ENCODE measurements at places on chromosomes 12 and 14. TPM values are rescaled to one million over a fixed set of nuclear protein-coding genes. Genes with fewer than 3 reads are reported as not detected.

DNA sequence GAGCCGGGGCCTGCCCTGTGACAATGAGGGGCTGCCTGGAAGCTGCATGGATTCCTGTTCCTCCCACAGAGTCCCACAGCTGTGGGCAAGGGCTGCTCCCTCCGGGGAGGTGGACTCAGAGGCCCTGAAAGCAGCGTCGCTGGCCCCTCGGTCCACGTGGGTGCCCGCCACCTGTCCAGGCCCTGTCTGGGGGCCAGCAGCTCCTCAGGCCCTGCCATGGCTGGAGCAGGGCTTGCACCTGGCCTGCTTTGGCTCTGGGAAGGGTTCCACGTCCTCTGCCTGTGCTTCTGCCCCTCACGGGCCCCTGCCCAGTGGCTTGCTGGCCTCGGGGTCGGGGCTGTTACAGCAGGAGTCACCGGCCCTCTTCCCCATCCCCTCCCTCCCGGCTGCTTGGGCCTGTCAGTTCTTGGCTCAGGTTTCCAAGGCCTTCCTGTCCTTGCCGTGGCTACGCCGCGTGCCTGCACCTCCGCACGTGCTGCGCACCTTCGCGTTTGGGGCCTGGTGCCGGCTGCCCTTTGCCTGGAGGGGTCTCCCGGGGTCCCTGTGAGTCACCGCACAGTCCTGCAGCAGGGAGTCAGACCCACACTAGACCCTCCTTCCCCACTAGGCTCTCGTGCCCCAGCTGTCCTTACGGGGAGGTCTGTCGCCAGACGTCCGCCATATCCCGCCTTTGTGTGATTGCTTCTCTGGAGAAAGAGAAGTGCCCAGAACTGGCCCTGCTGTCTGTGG lies 5.8 kb downstream of the FBRSL1 start:
- no peak for DNase-seq
- peaks cover 84% of the 10 kb centered on the region for H3K4me1 ChIP-seq
- H3K36me3 ChIP-seq: peaks cover 5% of the 10 kb centered on the region
- H3K27ac ChIP-seq: no peak overlapping the region

The B3GNT4 gene
- total RNA-seq: 0.25 TPM

DNA sequence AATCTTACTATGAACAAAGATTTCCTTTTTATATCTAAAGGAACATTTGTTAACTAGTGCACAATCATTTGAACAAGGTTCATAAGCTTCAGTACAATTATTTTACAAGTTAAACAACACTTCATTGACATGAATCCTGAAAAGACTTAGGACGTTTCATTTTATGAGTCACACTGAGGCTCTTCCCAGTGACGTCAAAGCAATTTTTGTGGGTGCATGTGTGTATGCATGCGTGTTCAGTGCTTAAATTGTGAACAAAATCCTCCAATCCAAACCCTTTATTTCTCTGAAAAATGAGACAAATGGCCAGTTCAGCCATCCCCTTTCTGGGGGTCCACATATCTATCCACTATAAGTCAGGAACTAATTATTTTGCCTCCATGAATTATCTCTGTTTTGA lies 2.9 kb downstream of the LMNTD1 start:
- no peaks in the 10 kb centered on the region for H3K27me3 ChIP-seq
- no peaks in the 10 kb centered on the region for H3K36me3 ChIP-seq
- no peak for DNase-seq
- H3K4me3 ChIP-seq: no peak overlapping the region

- DNase-seq: no peak
- H3K27ac ChIP-seq: no peak overlapping the region
- no peaks in the 10 kb centered on the region for H3K4me1 ChIP-seq
- H3K27me3 ChIP-seq: no peaks in the 10 kb centered on the region
- no peaks in the 10 kb centered on the region for H3K36me3 ChIP-seq
- H3K4me3 ChIP-seq: no peak overlapping the region
Observed at GRCh38 chr12:46818642-46819041, 7.2 kb downstream of the SLC38A4 start.

GRCh38 chr12:71556448-71556847 lies 107.2 kb downstream of the ZFC3H1 start:
- no peak overlapping the region for H3K27ac ChIP-seq
- DNase-seq: no peak
- H3K27me3 ChIP-seq: no peaks in the 10 kb centered on the region
- H3K4me1 ChIP-seq: no peaks in the 10 kb centered on the region
- H3K36me3 ChIP-seq: no peaks in the 10 kb centered on the region

- no peaks in the 10 kb centered on the region for H3K36me3 ChIP-seq
- no peak overlapping the region for H3K27ac ChIP-seq
- H3K27me3 ChIP-seq: no peaks in the 10 kb centered on the region
- H3K4me3 ChIP-seq: no peak overlapping the region
- no peak for DNase-seq
Observed at GRCh38 chr14:47208434-47208833, 467.0 kb downstream of the MDGA2 start.

DNA sequence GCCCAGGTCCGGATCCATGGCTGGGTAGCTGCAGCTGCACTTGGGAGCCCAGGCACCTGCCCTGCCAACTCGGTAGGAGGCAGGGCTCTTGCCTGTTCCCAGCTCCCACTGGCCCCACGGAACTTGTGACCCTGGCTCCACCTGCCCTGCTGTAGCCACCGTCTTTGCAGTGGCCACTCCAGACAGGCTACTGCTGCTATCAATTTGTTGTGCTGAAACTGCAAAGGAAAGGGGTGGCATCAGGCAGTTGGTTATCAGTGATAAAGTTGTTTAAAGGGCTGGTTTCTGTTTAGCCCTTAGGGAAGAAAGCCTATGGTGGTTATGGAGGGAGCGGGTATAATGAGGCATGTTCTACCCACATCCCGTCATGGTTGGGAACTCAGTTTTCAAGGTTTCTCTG lies 32.1 kb upstream of the ARID2 start:
- H3K4me1 ChIP-seq: no peaks in the 10 kb centered on the region
- H3K4me3 ChIP-seq: no peak overlapping the region
- no peak overlapping the region for H3K27ac ChIP-seq
- no peaks in the 10 kb centered on the region for H3K27me3 ChIP-seq

DNA sequence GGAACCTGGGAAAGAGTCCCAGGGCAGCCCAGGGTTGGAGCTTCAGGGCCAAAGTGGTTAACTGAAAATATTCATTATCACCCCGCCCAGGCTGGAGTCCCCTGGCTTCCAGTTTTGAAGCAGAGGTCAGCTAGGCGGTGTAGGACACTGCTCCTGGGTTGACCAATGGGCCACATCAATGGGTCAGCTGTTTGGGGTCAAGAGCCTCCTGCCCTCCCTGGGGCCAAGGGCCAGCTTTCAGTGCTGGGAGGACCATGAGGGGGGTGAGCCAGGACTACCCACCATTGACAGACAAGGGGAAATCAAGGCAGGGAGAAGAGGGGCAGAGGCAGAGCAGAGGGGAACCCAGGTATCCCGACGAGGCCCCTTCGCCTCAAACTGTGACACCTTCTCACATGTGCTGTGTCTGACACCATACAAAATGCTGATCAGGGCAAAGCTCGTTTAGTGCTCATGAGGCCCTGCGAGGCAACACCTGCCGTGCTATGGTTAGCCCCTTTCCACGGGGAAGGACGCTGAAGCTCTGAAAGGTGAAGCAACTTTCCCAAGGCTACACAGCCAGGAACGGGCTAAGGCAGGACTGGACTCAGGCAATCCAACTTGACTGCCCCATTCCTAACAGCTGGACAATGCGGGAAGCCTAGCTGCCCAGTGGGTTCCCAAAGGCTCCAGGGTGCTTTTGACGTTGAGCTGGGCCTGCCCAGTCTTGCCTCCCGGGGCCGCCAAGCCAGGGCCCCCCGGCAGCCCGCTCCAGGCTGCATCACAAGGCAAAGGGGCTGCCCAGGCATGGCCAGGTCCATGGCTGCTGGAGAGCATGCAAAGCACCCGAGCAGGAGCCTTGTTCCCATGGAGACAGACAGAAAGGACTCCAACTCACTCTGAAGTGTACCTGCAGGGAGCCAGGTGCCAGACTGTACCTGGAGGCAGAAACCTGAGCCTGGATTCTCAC lies 2.0 kb downstream of the SYNE3 start:
- H3K4me1 ChIP-seq: peaks cover 51% of the 10 kb centered on the region
- no peaks in the 10 kb centered on the region for H3K36me3 ChIP-seq
- H3K27ac ChIP-seq: peak overlapping the region; percentile 74
- H3K4me3 ChIP-seq: peak overlapping the region; percentile 41
- no peaks in the 10 kb centered on the region for H3K27me3 ChIP-seq
- DNase-seq: no peak

The RNU4-1 gene
- total RNA-seq: 1,101 TPM

The A2ML1 gene
- not detected for total RNA-seq

GRCh38 chr14:61765225-61765943 lies 3.2 kb downstream of the SNAPC1 start:
- no peaks in the 10 kb centered on the region for H3K27me3 ChIP-seq
- peaks cover 18% of the 10 kb centered on the region for H3K4me1 ChIP-seq
- no peak overlapping the region for H3K27ac ChIP-seq
- no peak for DNase-seq
- no peak overlapping the region for H3K4me3 ChIP-seq

The TAC3 gene
- not detected for total RNA-seq

The KRT86 gene
- 2.7 TPM for total RNA-seq

- no peaks in the 10 kb centered on the region for H3K27me3 ChIP-seq
- H3K4me1 ChIP-seq: peaks cover 24% of the 10 kb centered on the region
- no peak overlapping the region for H3K4me3 ChIP-seq
Observed at GRCh38 chr12:124736115-124737039, 127.3 kb downstream of the SCARB1 start.

- no peak overlapping the region for H3K4me3 ChIP-seq
- H3K27me3 ChIP-seq: no peaks in the 10 kb centered on the region
- no peak for DNase-seq
- no peak overlapping the region for H3K27ac ChIP-seq
- no peaks in the 10 kb centered on the region for H3K4me1 ChIP-seq
- H3K36me3 ChIP-seq: no peaks in the 10 kb centered on the region
Observed at GRCh38 chr12:38053113-38053512, 263.5 kb upstream of the ALG10B start.

- no peak overlapping the region for H3K4me3 ChIP-seq
- no peaks in the 10 kb centered on the region for H3K27me3 ChIP-seq
- H3K36me3 ChIP-seq: no peaks in the 10 kb centered on the region
- DNase-seq: no peak
- no peaks in the 10 kb centered on the region for H3K4me1 ChIP-seq
Observed at GRCh38 chr14:56244138-56244789, 126.1 kb downstream of the PELI2 start.
